ENCODE measurements at places on chromosomes 13 and 19.

- no peak for DNase-seq
Observed at GRCh38 chr13:108031865-108032264, 183.5 kb downstream of the LIG4 start.

- DNase-seq, result no peak
Observed at GRCh38 chr19:28640506-28640905, 572.4 kb downstream of the UQCRFS1 start.

DNA sequence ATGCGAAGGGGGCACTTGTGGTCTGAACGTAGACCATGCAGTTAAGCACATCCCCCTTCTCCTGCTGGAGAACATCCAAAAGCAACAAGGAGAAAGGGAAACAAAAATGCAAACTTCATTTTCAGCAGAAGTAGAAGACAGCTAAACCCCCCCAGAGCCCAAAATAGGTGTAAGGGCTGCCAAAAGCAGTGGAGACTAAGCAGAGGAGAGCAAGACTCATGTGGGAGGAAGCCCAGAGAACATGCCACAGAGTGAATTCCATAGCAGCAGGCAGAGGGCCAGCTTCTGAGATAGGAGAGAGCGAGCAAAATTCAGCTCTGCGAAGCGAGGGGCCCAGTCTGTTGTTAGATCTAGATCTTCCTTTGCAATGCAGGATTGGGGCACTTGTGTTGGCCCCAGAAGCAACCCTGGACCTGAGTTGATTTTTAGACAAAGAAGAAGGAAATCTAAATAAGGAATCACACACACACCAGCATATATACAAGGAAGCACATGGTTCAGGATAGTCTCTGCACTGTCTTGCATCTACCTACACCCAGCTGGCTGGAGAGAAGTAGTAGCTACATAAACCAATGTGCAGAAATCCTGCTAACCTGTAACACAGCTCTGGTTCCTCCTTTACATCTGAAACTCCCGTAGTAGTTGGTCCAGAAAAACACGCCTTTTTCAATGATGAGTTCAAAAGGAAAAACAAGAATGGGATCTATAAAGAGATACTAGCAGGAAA lies 199.6 kb downstream of the SPRY2 start:
- peak; percentile 20 for DNase-seq

- DNase-seq, result no peak
Observed at GRCh38 chr13:25657157-25657556, 285.4 kb downstream of the ATP8A2 start.

GRCh38 chr19:57088133-57088532 lies 31.7 kb upstream of the USP29 start:
- no peak for DNase-seq

- no peak for DNase-seq
Observed at GRCh38 chr13:48144413-48145035, 49.6 kb upstream of the MED4 start.

DNA sequence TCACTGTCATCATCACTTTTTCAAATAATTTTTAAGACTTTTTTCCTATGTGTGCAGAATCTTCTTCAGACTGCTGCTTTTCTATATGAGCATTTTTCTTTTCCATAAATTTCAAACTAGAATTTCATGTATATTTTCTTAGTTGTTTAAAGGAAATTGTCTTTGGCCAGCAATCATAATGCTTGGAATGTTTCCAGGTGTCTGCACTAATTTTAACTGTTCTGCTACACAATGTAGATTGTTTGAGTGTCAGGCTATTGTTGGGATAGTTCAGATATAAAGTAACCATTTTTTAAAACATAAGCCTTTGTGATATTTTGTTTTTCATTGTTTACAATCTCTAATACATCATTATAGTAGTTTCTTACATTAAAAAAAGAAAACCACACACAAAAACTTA lies 1418.5 kb downstream of the EFNB2 start:
- no peak for DNase-seq

DNA sequence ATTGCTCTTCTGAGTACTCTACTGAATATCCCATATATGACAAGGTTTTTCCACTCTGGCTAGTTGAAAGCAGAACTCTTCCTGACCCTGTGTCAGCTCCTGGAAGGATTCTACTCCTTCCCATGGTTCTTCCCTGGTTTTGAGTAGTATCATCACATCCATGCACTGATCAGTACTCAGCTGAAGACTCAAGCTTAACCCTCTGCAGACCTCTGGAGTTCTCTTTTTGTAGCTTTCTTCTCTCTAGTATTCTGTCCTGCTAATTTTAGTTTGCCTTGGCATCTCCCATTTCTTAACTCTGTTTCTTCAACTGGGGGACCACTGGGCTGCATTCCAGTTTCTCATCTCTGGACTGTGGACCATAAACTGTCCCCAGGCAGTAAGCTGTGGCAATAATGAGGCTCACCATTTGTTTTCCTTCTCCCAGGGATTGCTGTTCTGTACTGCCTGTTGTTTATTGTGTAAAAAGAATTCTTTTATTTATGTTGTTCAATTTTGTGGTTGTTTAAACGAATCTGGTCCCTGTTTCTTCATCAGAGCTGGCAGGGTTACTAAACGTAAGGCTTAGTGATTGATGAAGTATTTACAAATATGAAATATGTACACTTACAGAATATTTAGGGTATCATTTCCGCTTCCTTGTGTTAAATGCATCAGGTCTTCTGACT lies 19.7 kb downstream of the LPAR6 start:
- no peak for DNase-seq

DNA sequence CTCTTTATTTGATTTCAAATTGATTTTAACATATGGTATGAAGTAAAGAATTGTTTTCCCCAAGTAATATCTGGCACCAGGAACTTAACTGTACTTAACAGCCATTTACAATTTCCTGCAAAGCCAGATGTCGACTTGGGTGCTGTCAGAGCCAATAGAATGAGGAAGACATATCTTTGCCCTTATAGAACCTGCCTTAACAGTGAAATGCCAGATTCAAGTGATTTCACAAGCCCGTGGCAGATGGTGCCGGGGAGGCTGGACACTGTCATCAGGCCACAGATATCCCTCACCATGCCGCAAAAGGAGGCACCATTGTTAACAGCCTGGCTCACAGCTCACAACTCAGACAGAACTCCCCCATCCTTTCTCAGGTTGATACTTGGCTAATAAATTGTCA lies 48.7 kb downstream of the ESD start:
- DNase-seq, result no peak

- DNase-seq, result no peak
Observed at GRCh38 chr19:4910594-4911281, 1.4 kb downstream of the UHRF1 start.

DNA sequence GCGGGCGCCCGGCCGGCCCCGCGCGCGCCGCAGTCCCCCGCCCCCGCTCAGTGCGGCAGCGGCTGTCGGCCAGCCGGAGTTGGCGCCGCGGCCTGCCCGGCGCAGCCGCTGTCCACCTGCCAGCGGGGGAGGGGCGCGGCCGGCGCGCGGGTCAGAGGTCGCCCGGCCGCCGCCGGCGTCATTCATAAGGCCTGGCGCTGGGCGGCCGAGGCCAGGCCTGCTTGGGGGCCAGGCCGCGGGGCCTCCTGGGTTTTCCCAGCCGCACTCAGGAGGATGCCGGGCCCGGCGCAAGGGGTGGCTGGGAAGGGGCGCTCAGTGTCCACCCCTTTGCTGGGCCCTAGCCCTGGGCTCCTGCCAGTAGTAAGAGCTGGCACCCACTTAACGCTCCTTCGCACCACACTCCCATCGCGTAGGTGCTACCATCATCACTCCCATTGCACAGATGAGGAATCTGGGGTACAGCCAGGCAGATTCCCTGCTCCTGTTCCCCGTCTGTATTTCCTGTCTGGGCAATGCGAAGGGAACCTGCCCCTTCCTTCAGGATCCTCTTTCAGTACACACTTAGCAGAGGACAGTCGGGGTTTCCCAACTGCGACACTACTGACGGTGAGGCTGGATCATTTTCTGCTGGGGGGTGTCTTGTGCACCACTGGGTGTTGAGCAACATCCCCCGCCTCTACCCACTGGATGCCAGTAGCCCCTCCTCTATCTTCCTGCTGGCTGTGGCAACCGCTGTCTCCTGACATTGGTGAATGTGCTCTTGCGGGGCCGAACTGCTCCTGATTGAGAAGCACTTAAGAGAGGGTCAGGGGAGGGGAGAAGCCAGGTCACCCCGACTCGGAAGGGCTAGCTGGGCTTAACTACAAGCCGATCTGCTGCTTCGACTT lies 846 bp upstream of the PRKACA start:
- peak; percentile 85 for DNase-seq

DNA sequence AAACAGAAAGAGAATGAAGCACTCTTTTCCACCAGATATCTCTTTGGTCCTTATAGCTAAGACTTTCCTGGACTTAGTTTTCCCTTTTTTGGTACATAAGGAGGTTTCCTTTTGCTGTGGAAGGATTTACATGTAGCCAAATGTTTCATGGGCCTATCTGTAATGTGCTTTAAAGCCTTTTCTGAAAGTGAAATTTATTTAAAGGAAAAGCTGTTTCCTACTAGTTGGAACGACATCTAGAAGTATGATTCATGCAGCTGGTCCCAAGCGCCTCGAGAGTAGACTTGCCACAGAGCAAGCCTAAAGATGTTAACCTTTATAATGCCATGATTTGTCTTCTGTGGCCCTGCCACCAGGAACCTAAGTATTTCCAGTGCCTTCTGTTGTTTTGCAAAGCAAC lies 390.3 kb downstream of the DLEU7 start:
- no peak for DNase-seq

- DNase-seq, result peak; percentile 34
Observed at GRCh38 chr19:18865973-18866799, 29.8 kb downstream of the CERS1 start.

DNA sequence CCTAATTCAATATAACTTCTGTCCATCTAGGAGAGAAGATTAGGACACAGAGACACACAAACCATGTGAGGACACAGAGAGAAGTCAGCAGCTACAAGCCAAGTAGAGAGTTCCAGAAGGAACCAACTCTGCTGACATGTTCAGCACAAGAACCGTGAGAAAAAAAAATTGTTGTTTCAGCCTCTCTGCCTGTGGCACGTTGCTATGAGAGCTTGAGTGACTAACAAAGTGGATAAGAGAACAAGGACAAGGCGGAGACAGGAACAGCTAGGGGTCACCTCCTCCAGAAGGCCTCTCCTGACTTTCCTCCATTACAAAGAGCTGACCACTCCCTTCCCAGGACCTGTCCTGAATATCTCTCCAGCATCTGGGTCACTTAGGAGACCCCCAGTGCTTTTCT lies 5.6 kb upstream of the SIGLEC12 start:
- no peak for DNase-seq

- DNase-seq, result no peak
Observed at GRCh38 chr13:104954210-104954609, 1581.3 kb downstream of the EFNB2 start.

DNA sequence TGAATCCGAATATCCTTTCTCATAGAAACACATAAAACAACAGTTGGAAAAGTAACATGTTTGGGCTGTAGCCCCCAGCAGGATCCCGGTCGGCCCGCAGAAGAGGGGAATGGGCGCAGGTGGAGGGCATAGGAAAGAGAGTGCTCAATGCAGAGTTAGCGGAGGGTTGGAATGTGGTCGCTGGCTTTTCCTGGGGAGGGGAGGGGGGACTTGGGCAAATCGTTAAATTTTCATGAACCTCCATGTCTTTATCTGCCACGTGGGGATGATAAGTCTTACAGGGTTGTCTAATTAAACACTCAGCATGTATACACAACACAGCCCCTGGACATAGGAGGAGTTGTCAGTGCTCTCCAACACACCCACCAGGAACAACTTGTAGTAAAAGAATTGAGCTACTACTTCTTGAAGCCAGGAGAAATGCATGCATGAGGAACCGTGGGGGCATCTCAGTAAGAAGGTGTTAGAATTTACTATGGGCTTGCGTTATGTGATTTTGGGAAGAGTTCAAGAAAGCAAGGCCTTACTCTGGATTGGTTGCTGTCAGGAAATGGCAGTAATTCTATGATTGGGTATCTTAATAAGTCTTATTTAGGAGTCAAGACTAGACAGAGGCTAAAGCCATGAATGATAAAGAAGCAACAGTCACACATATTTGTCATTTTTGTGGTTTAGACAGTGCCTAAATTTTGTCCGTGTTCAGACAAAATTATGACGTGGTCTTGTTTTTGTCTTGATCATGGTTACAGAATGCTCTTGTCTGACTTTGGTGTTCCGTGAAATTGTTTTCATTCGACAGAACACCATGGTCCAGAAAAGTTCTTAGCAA lies 671 bp upstream of the SLC46A3 start:
- no peak for DNase-seq

DNA sequence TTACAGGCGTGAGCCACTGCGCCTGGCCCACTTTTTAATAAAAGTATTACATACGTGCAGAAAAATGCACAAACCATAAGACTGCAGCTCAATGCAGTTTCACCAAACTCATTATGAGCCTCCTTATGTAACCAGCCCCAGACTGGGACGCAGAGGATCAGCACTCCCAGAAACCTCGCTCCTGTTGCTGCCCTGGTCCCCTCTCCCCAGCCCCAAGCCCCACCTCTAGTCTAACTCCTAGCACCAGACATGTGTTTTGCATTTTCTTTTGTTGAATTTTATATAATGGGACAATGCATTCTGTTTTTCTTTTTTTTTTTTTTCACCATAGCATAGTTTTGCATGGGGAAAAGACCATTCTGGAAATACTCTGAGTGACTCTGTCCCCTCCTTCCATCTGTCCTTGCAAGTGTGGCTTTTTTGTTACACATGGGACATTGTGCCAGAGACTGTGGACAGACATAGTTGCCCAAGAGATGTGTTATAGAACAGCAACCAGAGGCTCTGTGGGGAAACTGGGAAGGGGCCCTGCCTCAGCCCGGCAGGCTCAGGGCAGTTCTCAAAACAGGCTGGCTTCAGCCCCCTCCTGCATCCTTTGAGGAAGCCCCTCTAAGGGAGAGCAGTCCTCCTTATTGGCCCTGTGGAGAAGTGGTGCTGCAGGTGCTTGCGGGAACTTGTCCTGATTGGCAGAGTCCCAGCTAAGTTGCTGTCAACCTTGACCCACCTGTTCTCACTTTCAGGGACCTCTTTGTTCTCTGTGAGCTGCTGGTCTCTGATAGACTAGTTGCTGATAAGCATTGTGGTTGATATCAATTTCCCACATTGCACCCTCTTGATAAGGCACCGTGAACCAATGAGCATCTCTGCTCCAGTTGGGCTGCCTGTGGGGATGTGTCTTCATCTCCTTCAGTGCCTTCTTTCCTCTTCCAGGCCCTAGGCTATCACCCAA lies 13.8 kb upstream of the OLFM4 start:
- no peak for DNase-seq

- no peak for DNase-seq
Observed at GRCh38 chr13:29713839-29714238, 118.4 kb upstream of the SLC7A1 start.

- DNase-seq, result no peak
Observed at GRCh38 chr19:14563989-14564651, 7.7 kb downstream of the NDUFB7 start.

- no peak for DNase-seq
Observed at GRCh38 chr13:31012655-31013024, 80.2 kb downstream of the TEX26 start.

GRCh38 chr19:29946645-29947044 lies 4.6 kb downstream of the URI1 start:
- DNase-seq, result no peak

All from amygdala (tissue), 56 donors.